ENCODE measurements at places on chromosomes 12 and 14.

GRCh38 chr14:35878272-35879150 is 52.4 kb downstream of the BRMS1L start:
- peak; percentile 56 for DNase-seq

DNA sequence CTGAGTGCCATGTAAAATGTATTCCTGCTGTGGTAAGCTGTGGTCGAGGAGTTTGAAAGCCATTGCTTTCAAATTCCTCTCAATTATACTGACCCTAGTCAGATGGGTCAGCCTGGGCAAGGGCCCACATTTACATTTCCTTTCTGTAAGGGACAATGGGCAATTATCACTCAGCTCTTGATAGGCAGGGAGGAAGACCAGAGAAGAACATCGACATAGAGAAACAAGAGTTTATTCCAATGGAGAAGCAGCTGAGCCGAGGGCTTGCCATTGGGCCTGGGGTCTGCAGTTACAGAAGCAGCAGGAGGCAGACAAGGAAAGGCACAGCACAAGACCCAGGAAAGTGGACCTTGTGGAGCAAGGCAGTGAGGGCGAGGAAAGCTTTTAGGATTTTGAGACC is 9.7 kb downstream of the NRIP2 start:
- DNase-seq = no peak

DNA sequence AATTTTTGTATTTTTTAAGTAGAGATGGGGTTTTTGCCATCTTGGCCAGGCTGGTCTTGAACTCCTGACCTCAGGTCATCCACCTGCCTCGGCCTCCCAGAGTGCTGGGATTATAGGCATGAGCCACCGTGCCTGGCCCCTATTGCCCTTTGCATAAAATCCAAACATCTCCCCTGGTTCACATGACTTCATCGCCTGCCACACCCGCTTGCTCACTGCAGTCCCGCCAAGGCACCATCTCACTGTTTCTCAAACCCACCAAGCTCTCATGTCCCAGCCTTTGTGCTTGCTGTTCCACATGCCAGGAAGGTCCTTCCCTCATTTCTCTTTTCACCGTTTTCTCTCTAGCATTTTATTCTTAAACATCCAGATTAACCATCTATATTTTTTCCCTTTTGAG is 9.7 kb downstream of the RHOF start:
- no peak for DNase-seq

DNA sequence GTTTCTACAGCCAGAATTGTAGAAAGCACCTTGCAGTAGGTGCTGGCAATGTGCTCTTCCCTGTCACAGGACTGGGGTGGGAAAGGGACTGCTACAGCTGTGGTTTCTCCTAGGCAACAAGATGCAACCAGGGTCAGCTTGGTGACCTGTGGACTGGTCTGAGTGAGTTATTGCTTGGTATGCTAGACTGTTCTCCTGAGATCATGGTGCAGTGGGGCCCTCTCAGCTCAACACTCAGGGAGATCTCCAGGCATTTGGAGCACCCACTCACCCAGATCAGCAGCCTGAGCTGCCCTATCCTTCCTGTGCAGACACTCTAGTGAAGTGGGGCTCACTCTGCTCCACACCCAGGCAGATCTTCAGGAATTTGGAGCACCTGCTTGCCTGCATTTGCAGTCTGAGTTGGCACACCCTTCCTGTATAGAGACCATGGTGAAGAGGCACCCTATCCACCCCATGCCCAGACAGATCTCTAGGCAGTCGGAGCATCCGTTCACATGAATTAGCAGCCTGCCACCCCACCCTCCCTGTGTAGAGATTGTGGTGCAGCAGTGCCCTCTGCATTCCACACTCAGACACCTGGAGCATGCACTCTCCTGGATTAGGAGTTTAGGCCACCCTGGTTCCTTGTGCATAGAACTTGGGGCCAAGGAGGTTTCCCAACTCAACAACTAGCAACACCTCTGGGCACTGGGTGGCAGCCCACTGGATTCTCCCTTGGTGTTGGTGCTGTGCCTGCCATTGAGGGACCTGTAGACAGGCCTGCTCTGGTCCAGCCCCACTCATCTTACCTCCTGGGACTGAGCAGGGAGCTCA is 3.8 kb upstream of the FAM186B start:
- no peak for DNase-seq

- DNase-seq = no peak
Measured at GRCh38 chr14:103735439-103735814, 19.8 kb downstream of the ZFYVE21 start.
